Glutamatergic neuron (in vitro differentiated cells): ENCODE measurements at places on chromosomes 11 and 22. TPM values are rescaled to one million over a fixed set of nuclear protein-coding genes. Genes with fewer than 3 reads are reported as not detected.

DNA sequence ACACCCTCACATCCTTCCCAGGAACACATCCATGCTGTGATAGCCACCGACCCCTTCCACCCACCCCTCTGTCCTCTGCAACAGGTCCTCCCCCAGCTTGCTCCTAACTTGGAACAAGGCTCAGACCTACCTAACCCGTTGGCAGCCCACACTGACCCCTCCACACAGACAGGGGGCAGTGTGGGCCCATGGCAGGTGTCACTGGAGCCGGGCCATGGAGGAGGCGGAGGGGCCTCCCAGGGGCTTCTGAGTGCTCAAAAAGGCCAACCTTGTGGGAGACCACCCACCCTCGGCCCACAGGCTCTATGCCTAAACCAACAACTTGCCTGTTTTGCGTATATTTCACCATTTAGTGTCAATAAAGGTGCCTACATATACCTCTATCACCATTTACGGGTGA is 57.0 kb downstream of the CERK start:
- H3K4me1 ChIP-seq: peaks cover 10% of the 10 kb centered on the region
- peaks cover 8% of the 10 kb centered on the region for H3K27me3 ChIP-seq
- DNase-seq: no peak

DNA sequence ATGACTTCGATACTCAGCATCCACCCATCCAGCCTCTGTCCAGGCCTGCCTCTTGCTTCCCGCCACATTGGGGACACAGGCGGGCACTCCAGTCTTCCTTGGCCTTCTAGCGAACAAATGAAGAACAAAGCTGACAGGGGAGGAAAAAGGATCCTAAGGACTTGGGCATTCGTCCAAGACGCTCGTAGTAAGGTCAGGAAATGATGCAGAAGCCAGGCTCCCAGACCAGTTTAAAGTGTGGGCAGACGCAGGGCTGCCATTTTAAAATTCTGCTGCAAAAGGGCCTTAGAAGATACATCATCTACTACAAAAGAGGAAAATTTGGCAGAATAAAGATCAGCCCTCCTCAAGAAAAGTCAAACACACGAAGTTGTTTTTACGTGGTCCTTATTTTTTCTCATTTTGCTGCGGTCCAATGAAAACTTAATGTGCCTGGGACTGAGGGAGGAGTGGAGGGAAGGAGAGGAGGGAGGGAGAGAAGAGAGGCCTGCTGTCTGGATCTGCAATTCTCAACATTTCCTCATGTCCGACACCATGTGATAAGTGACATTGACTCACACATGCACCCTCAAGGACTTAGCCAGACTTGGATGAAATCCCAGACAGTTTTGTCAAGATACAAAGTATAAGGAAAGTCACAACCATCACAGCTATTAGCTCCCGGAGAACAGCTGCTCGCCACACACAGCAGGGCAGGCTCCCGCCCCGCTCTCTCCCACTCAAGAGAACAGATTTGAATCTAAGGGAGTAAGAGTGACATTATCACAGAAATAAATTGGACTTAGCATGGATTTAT is 5.7 kb downstream of the DNAL4 start:
- H3K4me3 ChIP-seq: no peak overlapping the region
- no peaks in the 10 kb centered on the region for H3K36me3 ChIP-seq
- peaks cover 2% of the 10 kb centered on the region for H3K27me3 ChIP-seq
- H3K4me1 ChIP-seq: peaks cover 10% of the 10 kb centered on the region
- H3K27ac ChIP-seq: no peak overlapping the region

DNA sequence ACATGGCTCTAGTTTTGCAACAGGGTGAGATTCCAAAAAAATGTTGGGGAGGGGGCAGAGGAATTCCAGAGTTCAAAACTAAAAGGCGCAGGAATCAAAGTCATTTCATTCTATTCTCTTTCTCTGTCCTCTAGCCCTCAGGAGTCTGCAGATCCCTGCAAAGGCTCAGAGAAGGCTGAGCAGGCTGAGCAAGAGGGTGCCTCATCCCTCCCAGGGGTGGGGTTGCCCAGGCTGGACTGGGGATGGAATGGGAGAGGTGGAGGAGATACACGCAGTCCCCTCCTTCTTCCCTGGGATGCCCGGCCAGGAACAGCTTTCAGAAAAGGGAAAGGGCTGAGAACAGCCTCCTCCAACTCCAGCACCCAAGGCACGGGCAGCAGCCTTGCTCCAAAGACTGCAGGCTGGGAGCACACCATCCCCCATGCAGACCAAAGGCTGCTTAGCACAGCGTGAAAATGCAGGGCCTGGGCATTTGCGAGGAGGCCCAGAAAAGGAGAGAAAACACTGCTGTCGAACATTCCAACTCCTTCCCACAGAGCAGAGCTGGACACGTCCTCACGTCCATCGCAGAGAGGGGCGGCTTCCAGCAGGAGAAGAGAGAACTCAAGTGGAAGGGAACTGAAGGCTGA is 51.8 kb downstream of the MN1 start:
- H3K4me1 ChIP-seq: peaks cover 4% of the 10 kb centered on the region
- DNase-seq: peak; percentile 42
- H3K27me3 ChIP-seq: peaks cover 10% of the 10 kb centered on the region
- H3K36me3 ChIP-seq: peaks cover 5% of the 10 kb centered on the region
- no peak overlapping the region for H3K4me3 ChIP-seq

ALDH3B1 gene
- total RNA-seq: 0.22 TPM

- H3K36me3 ChIP-seq: no peaks in the 10 kb centered on the region
- no peak overlapping the region for H3K4me3 ChIP-seq
- no peak for DNase-seq
- H3K27ac ChIP-seq: no peak overlapping the region
- H3K4me1 ChIP-seq: no peaks in the 10 kb centered on the region
These were observed 43.3 kb upstream of the MMP7 start for GRCh38 chr11:102573851-102574250.

DNA sequence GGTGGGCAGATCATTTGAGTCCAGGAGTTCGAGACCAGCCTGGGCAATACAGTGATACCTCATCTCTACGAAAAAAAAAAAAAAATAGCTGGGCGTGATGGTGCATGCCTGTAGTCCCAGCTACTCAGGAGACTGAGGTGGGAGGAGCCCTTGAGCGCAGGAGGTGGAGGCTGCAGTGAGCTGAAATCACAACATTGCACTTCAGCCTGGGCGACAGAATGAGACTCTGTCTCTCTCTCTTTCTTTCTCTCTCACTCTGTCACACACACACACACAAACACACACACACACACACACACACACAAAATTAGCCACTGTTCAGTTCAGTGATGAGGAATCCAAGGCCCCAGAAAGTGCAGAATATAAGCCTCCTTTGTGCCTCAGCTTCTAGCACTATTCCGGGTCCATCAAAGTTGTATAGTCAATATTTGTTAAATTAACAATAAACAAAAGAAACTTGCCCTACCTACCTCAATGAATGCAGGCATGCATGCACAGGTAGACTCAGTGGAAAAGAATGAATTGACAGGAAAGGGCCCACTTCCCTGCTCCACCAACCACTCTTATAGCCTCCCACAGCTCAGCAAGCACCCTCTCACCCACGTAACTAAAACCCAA is 3.9 kb upstream of the SMIM35 start:
- H3K4me1 ChIP-seq: peaks cover 5% of the 10 kb centered on the region
- no peak overlapping the region for H3K4me3 ChIP-seq
- no peak for DNase-seq
- H3K27ac ChIP-seq: no peak overlapping the region
- peaks cover 5% of the 10 kb centered on the region for H3K36me3 ChIP-seq
- H3K27me3 ChIP-seq: peaks cover 15% of the 10 kb centered on the region

DNA sequence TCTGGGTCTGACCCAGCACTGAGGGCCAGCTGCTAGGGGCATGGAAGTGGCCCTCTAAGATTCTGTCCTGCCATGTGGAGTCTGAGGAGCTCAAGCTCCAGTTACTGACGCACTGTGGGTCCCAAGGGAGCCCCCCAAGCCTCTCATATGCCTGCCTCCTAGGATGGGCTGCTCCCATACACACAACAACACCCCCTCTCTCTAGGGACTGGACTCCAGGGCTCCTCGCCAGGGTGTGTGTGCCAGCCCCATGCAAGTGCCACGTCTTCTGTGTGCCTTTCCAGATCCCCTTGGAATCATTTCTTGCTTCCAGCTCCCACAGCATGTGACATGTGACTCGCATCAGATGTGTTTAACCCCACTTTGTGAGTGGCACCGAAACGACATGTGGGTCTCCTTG is 234.5 kb downstream of the CEP164 start:
- H3K27me3 ChIP-seq: peaks cover 14% of the 10 kb centered on the region
- H3K4me1 ChIP-seq: peaks cover 9% of the 10 kb centered on the region
- no peaks in the 10 kb centered on the region for H3K36me3 ChIP-seq
- H3K27ac ChIP-seq: no peak overlapping the region

CSRP3 gene
- not detected for total RNA-seq

GRCh38 chr11:130156108-130157022 is 3.2 kb upstream of the ST14 start:
- peaks cover 12% of the 10 kb centered on the region for H3K27me3 ChIP-seq
- H3K36me3 ChIP-seq: peaks cover 11% of the 10 kb centered on the region

NOX4 gene
- total RNA-seq: 1.9 TPM

- no peaks in the 10 kb centered on the region for H3K27me3 ChIP-seq
- no peaks in the 10 kb centered on the region for H3K4me1 ChIP-seq
- no peak overlapping the region for H3K4me3 ChIP-seq
- no peak for DNase-seq
- H3K27ac ChIP-seq: no peak overlapping the region
These were observed 530.5 kb downstream of the INSC start for GRCh38 chr11:15645201-15645600.

NAALAD2 gene
- 7.2 TPM for total RNA-seq

DNA sequence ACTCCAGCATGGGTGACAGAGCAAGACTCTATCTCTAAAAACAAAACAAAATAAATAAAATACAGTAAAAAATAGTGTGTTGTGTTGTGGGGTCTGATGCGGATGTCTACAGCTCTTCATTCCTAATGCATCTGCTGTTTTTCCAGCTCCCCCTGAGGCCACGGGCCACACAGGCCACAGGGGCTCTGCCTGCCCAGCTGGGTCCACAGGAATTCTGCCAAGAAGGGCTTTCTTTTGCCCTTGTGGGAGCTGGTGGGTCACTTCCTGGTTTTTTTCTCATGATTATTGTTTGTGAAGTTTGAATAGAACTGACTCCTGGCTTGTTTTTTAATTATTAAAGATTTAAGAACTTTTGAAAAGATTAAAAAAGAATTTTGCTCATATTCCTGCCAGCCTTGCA is 67.4 kb upstream of the CLDN5 start:
- no peaks in the 10 kb centered on the region for H3K4me1 ChIP-seq
- peaks cover 3% of the 10 kb centered on the region for H3K27me3 ChIP-seq
- no peak overlapping the region for H3K27ac ChIP-seq
- DNase-seq: no peak

- H3K4me1 ChIP-seq: no peaks in the 10 kb centered on the region
- no peak overlapping the region for H3K4me3 ChIP-seq
- DNase-seq: no peak
- peaks cover 2% of the 10 kb centered on the region for H3K27me3 ChIP-seq
- no peaks in the 10 kb centered on the region for H3K36me3 ChIP-seq
- H3K27ac ChIP-seq: no peak overlapping the region
These were observed 114.9 kb downstream of the C11orf91 start for GRCh38 chr11:33585586-33586209.

- peak within 1 kb of the TSS; percentile 92 for H3K27ac ChIP-seq
- peaks cover 9% of the 10 kb centered on the region for H3K4me1 ChIP-seq
- no peak for DNase-seq
- no peaks in the 10 kb centered on the region for H3K36me3 ChIP-seq
- H3K4me3 ChIP-seq: peak within 1 kb of the TSS; percentile 98
- peaks cover 3% of the 10 kb centered on the region for H3K27me3 ChIP-seq
These were observed at the start of gene DESI1 for GRCh38 chr22:41620589-41621098. Gene DESI1 (minus strand): TSS chr22:41621043. CDS start chr22:41620839, 204 bp downstream.

- DNase-seq: no peak
- H3K36me3 ChIP-seq: no peaks in the 10 kb centered on the region
- H3K4me3 ChIP-seq: no peak overlapping the region
- peaks cover 5% of the 10 kb centered on the region for H3K27me3 ChIP-seq
- H3K4me1 ChIP-seq: peaks cover 3% of the 10 kb centered on the region
These were observed 36.7 kb downstream of the ADAMTS8 start for GRCh38 chr11:130391711-130392110.

DNA sequence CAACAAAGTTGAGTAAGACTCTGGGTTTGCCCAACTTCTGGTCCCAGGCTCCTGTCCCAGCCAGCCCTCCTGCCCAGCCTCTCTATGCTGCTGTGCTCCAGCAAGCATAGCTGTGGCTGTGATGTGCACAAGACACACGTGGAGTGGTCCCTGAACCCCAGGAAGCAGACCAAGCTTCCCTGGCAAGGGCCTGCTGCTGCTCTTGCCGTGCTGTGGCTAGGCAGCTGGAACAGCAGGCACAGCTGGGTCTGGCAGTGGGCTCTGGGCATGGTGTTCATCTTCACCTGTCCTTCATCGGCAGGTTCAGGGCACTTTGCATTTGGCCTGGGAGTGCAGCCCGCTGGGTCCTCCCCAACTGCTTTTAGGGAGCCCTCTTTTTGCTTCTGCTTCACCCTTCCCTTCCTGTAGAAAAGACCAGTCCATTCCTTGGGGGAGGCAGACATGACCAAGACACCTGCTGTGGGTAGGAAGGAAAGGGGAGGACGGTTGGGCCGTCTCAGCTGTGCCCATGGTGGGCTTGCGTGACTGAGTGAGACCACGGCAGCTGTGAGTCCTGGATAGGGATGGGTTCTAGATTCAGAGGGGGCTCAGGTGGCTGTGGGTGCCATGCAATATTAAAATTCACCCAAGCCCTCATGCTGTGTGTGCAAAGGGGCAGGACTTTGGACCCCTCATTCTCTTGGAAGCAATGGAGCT is 26.1 kb upstream of the ETS1 start:
- DNase-seq: no peak
- no peak overlapping the region for H3K27ac ChIP-seq
- H3K4me3 ChIP-seq: no peak overlapping the region
- peaks cover 15% of the 10 kb centered on the region for H3K4me1 ChIP-seq
- H3K36me3 ChIP-seq: no peaks in the 10 kb centered on the region
- H3K27me3 ChIP-seq: peaks cover 5% of the 10 kb centered on the region

- no peak overlapping the region for H3K4me3 ChIP-seq
- peaks cover 5% of the 10 kb centered on the region for H3K27me3 ChIP-seq
- H3K4me1 ChIP-seq: peaks cover 38% of the 10 kb centered on the region
- no peak overlapping the region for H3K27ac ChIP-seq
- no peak for DNase-seq
These were observed 112.4 kb upstream of the PITPNB start for GRCh38 chr22:28031383-28031922.

PGAP2 gene
- 20.0 TPM for total RNA-seq

DNA sequence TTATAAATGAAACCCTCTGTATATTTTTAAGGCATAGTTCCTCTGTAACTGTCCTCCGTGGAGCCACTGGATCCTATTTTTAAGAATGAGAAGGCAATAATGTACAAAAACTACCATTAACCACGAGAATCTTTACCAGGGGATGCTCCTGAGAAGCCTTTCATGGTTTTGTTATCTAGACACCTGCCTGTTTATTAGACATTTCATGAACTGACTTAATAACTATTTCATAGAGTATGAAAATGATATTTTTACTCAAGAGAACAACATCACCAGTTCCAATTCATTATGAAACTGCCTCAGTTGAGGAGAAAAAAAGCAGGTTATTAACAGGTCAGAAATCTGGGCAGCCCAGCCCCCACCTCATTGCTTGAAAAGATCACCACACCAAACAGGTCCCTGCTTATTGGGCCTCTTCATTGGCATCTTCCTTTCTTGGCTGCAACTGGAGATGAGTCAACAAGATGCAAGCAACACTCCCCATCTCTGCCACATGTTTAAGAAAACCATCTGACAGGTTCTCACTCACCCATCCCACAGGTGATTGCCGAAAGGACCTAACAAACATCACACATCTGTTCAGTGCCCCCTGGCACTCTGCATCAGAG is 27.8 kb downstream of the ETS1 start:
- H3K27me3 ChIP-seq: no peaks in the 10 kb centered on the region
- H3K4me3 ChIP-seq: no peak overlapping the region
- H3K27ac ChIP-seq: no peak overlapping the region
- DNase-seq: no peak

- no peak overlapping the region for H3K27ac ChIP-seq
- no peak for DNase-seq
- H3K27me3 ChIP-seq: no peaks in the 10 kb centered on the region
- H3K4me3 ChIP-seq: no peak overlapping the region
- H3K36me3 ChIP-seq: no peaks in the 10 kb centered on the region
These were observed 906.9 kb upstream of the RAG2 start for GRCh38 chr11:37504921-37505320.
